ENCODE measurements at places on chromosomes 11 and 22.

GRCh38 chr11:105381941-105382340, 227.9 kb upstream of the GRIA4 start:
- no peak for DNase-seq

DNA sequence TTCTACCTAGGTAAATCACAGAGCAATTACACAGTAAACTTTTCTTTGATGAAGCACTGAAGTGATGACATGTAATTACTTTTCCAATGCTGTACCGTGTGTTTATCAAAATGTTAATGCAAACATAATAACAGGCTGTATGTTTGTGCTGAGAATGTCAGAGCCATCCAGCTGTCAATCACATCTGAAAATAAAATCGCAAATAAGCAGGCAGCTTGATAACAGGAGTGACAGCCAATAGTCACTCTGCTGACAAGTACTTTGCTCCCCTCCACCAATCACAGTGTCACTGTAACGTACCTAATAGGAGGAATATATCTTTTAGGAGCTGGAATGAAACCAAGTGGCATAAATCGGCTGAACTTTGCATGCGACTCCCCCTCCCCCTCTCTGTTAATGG, 119.7 kb downstream of the KIRREL3 start:
- no peak for DNase-seq

- no peak for DNase-seq
Measured at GRCh38 chr22:44359496-44360110, 46.9 kb upstream of the SHISAL1 start.

GRCh38 chr11:91243051-91243450, 981.6 kb upstream of the FAT3 start:
- DNase-seq = no peak

DNA sequence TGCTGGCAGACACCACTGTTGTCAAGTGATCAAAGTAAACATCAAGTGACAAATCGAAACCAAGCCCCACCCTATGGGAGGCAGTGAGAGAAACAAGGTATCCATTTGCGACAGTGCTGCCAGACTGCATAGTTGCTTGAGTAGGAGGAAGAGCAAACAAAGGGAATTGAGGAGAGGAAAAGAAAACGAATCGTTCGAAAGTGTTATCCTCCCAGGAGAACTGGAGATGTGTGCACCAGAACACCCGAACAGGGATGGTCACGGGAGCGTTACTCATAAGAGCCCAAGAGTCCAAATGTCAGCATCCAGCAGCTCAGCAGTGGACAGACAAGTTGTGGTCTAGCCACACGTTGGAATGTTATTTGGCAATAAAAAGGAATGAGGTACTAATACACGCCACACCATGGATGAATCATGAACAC, 58.4 kb upstream of the NUP50 start:
- no peak for DNase-seq

GRCh38 chr11:109745996-109746625, 324.1 kb downstream of the C11orf87 start:
- no peak for DNase-seq

DNA sequence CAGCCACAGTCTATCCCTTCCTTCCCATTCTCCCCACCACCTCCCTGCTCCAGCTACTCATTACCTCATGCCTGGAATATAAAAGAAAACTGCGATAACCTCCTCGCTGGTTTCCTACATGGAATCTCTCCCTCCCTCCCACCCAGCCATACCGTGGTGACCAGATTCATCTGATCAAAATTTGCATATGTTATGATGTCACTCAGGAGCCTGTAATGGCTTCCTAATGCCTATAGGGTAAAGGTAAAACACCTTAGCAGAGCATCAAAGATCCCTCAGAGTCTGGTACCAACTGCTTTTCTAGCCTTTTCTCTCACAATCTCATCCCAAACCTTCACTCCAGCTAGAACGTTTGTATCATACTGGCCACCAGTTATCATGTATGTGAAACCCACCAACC, 19.6 kb downstream of the RTN4RL2 start:
- no peak for DNase-seq

DNA sequence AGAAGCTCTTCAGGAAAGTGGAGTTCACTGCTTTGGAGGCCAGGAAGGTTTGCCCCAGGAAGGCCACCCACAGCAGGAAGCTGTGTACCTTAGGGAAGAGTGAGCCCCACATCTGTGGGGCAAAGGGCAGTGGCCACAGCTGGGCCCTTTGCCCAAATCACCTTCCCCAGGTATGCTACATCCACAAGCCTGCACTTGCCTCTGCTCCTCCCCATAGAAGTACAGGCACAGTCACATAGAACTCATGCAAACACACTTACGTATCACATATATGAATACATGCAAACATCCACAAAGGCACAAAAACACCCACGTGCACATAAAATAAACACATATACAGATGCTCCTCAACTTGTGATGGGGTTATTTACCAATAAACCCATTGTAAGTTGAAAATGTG, 2.1 kb downstream of the TRIM29 start:
- DNase-seq = no peak

GRCh38 chr22:17423616-17424015, 54.4 kb downstream of the CECR2 start:
- DNase-seq = no peak

- no peak for DNase-seq
Measured at GRCh38 chr11:30445056-30445455, 122.2 kb downstream of the ARL14EP start.

DNA sequence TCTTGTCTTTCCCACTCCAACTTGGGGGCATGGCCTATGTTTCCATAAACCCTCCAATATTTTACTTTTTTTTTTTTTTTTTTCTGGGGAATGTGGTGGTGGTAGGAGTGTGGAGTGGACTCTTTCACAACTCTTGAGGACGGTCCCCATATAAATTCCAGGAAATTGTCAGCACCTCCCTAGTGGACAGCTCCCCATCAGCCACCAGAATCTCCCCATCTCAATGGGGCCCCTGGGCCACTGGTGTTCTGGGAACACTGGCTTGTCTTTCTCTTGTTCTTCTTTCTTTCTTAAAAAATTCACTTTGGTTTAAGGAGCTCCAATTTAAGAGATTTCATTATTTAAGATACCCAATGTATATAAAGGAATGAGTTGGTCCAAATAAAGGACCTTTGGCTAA, 74.1 kb downstream of the ADM start:
- peak; percentile 40 for DNase-seq

GRCh38 chr22:48378673-48379072, 1449.0 kb downstream of the BRD1 start:
- no peak for DNase-seq

DNA sequence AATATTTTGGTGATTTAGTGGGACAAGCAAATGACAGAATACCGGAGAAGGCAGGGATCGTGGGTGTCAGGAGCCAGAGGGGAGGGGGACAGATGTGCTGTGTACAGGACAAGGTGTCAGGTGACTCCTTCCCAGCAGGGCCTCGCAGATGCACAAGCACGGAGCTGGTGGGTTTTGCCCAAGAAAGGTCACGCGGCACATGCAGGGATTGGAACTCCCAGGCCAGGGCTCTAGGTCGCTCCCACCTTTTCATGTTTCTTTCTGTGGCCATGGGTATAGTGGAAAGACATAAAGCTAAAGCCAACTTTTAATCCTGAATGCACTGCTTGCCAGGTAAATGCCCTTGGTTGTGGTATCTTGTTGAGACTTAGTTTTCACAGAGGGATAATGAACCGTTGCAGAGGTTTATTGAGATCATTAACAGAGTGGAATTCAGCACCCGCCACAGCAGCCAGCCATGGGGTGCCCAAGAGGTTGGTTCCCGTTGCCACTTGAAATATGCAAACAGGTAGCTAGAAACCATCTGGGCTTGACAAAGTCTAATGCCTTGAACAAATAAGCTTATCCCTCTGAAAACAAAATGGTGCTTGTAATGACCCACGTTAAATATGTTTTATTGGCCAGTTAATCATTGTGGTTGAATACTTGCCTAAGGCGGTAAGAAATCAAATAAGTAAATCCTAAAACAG, 10.1 kb downstream of the C22orf23 start:
- no peak for DNase-seq

- DNase-seq = peak; percentile 94
Measured at GRCh38 chr22:50276143-50276542, 6.0 kb upstream of the MAPK11 start.

DNA sequence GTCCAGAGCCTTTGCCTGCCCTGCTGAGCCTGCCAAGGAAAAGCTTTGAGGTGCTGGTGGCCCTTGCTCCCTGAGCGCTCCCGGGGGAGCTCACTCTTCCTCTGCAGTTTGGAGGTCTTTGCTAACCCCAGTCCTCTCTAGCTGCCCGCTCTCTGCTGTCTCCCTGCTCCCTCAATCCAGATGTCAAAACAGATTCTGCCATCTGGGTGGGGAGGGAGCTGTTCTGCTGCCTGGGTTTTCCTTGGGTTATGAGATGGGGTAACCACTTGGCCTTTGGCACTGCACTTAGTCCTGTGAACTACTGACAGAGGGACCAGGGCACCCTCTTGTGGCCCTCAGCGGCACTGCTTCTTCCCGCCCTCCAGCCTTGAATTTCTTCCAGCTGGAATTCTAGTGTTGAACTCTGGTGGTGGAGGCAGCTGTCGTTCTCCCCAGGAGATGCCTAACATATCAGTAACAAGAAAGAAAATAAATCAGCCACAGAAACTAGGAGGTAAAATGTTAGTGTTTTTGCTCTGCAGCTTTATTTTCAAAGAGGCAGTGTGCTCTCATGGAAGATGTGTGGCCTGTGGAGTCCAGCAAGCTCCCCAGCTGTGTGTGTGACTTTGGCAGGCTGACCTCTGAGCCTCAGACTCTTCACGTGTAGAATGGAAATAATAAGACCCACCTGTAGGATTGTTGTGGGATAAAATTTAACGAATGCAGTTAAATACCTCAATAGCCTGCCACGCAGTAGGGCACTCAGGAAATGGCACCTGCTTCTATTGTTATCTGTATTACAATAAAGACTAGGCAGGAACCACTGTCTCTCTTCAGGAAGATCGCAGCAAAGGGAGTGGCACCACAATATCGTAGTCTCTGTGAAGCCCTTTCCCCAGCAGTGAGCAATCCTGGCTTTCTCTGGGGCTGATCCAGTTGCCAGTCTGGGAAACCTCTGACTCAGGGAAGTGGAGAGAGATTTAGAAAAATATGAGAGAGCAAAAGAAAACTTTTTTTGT, 23.4 kb downstream of the ARFGAP2 start:
- peak; percentile 69 for DNase-seq

All from common myeloid progenitor, CD34-positive (primary cell).